Left lung (tissue), 14 donors: ENCODE measurements at places on chromosomes 13 and 19. TPM values are rescaled to one million over a fixed set of nuclear protein-coding genes. Genes with fewer than 3 reads are reported as not detected.

GRCh38 chr13:25971459-25972145, 80.2 kb downstream of the SHISA2 start:
- H3K27me3 ChIP-seq = peaks cover 12% of the 10 kb centered on the region
- H3K4me1 ChIP-seq = no peaks in the 10 kb centered on the region
- no peak for DNase-seq
- no peaks in the 10 kb centered on the region for H3K36me3 ChIP-seq
- H3K27ac ChIP-seq = no peak overlapping the region

The KIR3DL1 gene
- total RNA-seq = 0.76 TPM

GRCh38 chr19:55256562-55257460, 2.0 kb downstream of the PPP6R1 start:
- no peak for DNase-seq
- H3K4me3 ChIP-seq = peak overlapping the region; percentile 92
- H3K27me3 ChIP-seq = no peaks in the 10 kb centered on the region
- H3K4me1 ChIP-seq = peaks cover 26% of the 10 kb centered on the region

The MAU2 gene
- total RNA-seq = 50.8 TPM

DNA sequence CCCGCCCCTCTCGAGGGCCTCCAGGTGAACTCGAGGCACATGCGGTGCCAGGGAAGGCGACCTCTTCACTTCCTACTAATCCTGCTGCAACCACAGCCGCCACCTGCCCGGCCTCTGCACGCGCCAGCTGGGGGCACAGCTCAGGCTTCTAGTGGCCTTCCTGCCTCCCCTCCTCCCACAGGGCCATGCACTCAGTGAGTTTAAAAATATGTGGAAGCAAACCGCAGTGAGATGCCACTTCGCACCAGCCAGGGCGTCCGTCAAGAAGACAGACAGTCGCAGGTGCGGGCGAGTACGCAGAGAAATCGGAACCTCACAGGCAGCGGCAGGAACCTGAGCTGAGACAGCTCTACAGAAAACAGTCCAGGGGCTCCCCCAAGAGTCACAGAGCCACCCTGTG, 10.4 kb downstream of the LMNB2 start:
- H3K4me1 ChIP-seq = peaks cover 5% of the 10 kb centered on the region
- DNase-seq = peak; percentile 57
- peaks cover 45% of the 10 kb centered on the region for H3K36me3 ChIP-seq
- no peaks in the 10 kb centered on the region for H3K27me3 ChIP-seq
- H3K4me3 ChIP-seq = no peak overlapping the region
- no peak overlapping the region for H3K27ac ChIP-seq

GRCh38 chr19:8148410-8149260, 757 bp downstream of the FBN3 start:
- H3K4me3 ChIP-seq = peak overlapping the region; percentile 5
- peaks cover 79% of the 10 kb centered on the region for H3K27me3 ChIP-seq
- H3K36me3 ChIP-seq = no peaks in the 10 kb centered on the region
- H3K27ac ChIP-seq = no peak overlapping the region
- no peaks in the 10 kb centered on the region for H3K4me1 ChIP-seq

DNA sequence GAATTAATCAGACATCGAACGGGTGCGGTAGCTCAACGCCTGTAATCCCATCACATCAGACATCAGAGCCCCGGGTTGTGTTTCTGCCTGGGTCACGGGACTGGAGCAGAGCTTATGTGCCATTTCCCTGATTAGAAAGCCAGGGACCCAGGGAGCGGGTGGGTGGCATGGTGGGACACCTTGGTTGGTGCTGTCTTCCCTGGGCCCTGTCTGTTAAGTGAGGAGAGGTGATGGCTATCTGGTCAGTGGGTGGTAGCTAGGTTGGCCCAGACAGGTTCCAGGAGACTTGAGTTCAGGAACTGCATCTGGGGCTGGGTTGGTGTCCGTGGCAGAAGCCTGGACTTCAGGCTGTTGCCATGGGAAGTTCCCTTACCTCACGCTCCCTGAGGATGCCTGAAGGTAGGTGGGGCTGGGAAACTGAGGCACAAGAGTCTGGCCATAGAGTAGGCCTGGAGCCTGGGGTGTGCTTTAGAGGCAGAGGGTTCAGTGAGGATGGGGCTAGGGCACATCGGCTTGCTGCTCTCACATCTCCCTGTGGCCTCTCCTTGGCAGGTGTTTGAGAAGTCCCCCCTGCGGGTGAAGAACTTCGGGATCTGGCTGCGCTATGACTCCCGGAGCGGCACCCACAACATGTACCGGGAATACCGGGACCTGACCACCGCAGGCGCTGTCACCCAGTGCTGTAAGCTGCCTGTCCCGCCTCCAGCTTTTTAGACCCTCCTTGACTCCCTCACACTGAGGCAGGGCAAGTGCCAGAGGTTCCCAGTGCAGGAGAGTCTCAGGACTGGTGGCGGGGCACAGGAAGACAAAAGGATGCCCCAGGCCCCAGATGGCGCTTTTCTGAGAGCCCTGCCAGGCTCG, 2.1 kb downstream of the RPL18A start:
- H3K4me3 ChIP-seq = peak overlapping the region; percentile 100
- H3K27me3 ChIP-seq = no peaks in the 10 kb centered on the region
- H3K4me1 ChIP-seq = peaks cover 47% of the 10 kb centered on the region
- DNase-seq = no peak
- H3K27ac ChIP-seq = no peak overlapping the region

DNA sequence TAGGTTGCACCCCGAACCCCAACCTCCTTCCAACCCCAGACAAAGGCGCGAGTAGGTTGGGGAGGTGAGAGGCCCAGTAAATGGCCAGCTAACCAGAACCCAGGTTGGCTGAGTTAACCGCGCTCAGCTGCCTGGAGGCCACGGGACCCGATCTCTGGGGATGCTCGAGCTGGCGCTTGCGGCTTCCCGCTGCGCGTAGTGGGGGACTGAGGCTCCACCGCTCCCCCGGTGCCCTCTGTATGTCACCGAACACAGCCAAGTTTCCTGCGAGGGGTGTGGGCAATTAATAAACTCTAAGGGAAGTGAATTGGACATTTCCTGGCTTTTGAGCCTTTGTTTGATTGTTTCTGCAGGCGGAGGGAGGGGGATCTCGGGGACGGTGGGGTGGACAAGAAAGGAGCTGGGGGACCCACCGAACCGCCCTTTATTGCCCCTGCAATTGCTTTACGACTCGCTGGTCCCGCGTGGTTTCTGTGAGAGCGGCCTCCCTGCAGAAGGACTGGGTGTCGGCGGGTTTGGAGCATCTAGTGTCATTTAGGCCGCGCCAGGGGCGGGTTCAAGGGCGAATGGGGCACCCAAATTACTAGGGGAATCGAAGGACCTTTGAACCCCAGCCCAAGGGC, 3.5 kb upstream of the ZIC5 start:
- H3K4me3 ChIP-seq = no peak overlapping the region
- no peak for DNase-seq
- no peaks in the 10 kb centered on the region for H3K36me3 ChIP-seq
- no peak overlapping the region for H3K27ac ChIP-seq
- peaks cover 98% of the 10 kb centered on the region for H3K27me3 ChIP-seq
- peaks cover 27% of the 10 kb centered on the region for H3K4me1 ChIP-seq

- DNase-seq = no peak
- H3K36me3 ChIP-seq = no peaks in the 10 kb centered on the region
- no peaks in the 10 kb centered on the region for H3K4me1 ChIP-seq
- no peak overlapping the region for H3K4me3 ChIP-seq
- H3K27ac ChIP-seq = no peak overlapping the region
Measured at GRCh38 chr13:84865783-84866221, 933.4 kb downstream of the SLITRK6 start.

The KCNRG gene
- 0.67 TPM for total RNA-seq

DNA sequence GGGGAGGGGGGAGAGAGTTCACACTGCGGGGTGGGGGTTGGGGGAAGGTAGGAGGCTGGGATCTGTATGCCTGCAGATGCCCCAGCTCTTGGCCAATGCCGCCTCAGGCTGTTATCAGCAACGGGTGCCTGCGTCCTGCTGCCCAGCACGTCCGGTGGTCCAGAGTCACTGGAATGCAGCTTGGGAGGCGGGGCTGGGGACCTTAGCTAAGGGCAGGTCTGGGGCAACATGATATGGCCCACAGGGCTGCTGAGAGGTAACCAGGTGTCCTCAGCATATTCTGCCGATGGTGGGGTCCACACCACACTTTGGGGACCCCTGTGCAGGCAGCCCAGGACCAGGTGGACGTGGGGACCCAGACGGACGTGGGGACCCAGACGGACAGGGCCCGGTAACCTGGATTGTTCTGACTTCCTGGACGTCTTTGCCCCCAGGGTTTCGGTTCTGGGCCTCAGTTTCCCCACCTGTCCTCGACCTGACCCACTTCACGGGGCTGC, 668 bp upstream of the ARHGAP45 start:
- peaks cover 38% of the 10 kb centered on the region for H3K27me3 ChIP-seq
- H3K27ac ChIP-seq = no peak overlapping the region
- DNase-seq = no peak
- no peaks in the 10 kb centered on the region for H3K36me3 ChIP-seq

The TEX26 gene
- not detected for total RNA-seq

DNA sequence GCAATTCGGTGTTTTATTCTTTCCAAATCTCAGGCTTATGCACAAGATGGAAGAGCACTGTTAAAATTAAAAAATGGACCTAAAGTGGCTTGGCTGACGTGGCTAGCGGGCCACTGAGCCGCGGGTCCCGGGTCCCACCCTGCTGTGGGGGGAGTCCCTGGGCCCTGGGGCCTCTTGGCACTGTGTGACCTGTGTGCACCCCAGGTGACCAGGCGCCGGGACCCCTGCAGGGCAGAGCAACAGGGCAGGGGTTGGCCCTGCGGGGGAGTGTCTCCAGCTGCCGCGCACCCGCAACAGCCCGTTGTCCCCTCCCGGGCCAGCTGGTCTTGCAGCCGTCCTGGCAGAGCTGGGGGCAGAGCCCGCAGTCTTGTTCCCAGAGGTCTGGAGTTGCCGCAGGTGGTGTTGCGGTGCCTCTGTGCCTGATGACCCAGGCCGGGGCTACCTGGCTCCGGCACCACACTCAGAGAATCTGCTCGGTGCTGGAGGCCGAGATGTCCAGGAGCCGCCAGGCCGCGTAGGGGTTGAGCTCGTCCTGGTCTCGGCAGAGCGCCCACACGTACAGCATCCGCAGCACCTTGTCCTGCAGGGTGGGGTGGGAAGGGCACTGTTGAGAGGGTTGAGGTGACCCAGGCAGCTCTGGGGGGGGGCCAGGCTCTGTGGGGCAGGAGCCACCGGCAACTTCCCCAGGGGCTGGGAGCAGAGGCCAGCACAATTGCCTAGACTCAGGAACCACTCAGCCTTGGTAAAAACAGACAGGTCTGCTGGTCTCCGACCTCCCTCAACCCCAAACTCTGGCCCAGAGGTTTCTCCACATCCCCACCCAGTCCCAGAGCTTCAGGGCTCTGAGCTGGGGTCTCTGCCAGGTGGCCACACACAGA, 1.0 kb upstream of the CTXN1 start:
- no peak overlapping the region for H3K27ac ChIP-seq
- H3K4me3 ChIP-seq = no peak overlapping the region
- DNase-seq = no peak
- no peaks in the 10 kb centered on the region for H3K36me3 ChIP-seq

- H3K4me3 ChIP-seq = peak overlapping the region; percentile 71
- no peaks in the 10 kb centered on the region for H3K36me3 ChIP-seq
- peak overlapping the region; percentile 99 for H3K27ac ChIP-seq
- peaks cover 38% of the 10 kb centered on the region for H3K4me1 ChIP-seq
- H3K27me3 ChIP-seq = no peaks in the 10 kb centered on the region
Measured at GRCh38 chr13:24511019-24511815, 1.4 kb downstream of the PARP4 start.

- H3K36me3 ChIP-seq = no peaks in the 10 kb centered on the region
- no peak overlapping the region for H3K4me3 ChIP-seq
- DNase-seq = peak; percentile 25
- H3K27me3 ChIP-seq = no peaks in the 10 kb centered on the region
- H3K27ac ChIP-seq = no peak overlapping the region
Measured at GRCh38 chr13:22262001-22262885, 591.4 kb downstream of the FGF9 start.

DNA sequence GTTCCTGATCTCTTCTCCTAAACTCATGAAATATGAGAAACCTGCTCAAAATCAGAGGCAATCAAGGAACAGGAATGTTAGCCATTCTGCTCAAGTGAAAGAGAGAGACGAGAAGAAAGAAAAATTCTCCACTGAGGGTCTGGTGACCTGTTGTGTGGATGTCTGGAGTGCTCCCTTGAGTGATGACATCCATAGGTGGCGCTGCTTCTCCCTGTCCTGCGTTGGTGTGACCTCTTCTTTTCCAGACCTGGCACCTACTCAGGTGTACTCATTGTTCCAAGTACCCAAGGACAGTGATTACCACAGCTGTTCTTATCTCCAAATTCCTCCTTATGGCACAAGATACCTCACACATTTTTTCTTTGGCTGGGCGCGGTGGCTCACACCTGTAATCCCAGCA, 4.0 kb downstream of the ZNF223 start:
- no peak overlapping the region for H3K4me3 ChIP-seq
- peaks cover 57% of the 10 kb centered on the region for H3K36me3 ChIP-seq
- peaks cover 7% of the 10 kb centered on the region for H3K4me1 ChIP-seq
